ENCODE measurements at places on chromosomes 12 and 14. TPM values are rescaled to one million over a fixed set of nuclear protein-coding genes. Genes with fewer than 3 reads are reported as not detected.
A peak's percentile ranks its signal among the peaks of the same experiment; 100 is the strongest.

DNA sequence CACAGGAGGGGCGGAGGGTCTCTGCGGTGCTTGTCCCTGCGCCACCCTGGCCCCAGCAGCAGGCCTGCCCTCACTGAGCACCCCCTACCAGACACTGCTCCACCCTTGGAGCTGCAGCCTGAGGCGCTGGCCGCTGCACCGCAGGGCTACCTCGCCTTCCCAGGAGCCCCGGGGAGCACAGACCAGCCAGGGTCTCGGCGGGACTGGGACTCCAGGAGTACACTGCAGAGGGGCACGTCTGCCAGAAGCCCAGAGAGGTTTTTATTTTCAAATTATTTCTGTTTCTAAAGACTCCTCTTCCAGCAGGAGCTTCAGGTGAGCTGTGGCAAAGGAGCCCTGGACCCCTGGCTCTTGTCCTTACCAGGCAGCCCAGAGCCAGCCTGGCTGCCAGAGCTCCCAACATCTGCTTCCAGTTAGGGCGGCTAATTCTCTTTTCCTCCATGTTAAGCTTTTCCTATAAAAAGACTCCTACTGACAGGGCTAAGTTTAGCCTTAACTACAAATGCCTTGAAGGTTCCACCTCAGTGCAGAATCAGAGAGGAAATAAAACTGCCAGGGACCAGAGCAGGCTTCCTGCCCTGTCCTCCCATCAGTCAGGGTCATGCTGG, 26.4 kb downstream of the DEGS2 start:
- DNase-seq: no peak

DNA sequence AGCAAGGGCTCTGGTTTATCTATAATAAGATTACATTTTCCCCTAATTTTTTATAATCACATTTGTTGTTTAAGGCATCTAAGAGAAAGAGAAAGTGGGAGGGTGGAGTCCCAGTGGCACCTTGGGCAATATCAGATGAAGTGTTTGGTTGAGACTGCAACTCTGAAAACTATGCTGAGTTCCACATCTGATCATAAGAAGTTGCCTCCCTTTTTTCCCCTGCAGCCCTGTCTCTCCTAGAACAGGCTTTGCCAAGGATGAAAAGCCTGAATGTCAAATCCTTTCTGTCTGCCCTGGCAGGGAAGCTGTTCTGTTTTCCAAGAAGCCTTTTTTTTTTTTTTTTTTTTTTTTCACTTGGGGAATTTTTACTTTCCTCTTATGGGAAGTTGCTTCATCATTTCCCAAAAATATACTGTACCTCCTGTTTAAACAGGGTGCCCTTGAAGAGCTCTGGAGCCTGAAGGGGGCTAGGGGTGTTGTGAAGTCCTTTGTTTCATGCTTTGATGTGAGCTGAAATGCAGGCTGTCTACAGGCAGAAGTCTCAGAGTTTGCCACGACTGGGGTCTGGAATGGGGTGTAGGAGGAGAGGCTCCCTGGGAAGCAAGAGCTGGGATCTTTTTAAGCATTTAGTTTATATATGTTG, 71.3 kb downstream of the SUSD6 start:
- DNase-seq: peak; percentile 58

DNA sequence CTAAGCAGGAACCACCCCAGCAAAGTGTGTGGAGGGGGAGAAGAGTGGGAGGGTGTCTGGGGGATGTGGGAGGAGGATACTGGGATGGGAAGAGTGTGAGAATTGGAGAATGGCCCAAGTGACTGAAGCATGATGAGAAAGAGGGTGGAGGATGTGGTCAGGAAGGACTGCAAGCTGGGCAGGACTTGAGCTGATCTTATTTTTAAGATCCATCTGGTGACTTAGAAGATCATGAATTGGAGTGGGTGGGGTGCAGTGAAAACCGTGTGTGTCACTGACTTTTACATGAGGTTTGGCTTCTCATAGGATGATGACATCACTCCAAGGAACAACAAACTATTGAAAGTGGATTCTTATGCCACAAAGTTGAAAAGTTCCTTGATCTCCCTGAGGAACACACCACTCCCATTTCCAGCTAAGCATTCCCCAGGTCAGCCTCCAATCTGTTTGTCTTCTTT, 287.5 kb downstream of the GALC start:
- no peak for DNase-seq

- DNase-seq: no peak
These were observed 28.8 kb downstream of the PAX9 start for GRCh38 chr14:36690311-36691040.

DNA sequence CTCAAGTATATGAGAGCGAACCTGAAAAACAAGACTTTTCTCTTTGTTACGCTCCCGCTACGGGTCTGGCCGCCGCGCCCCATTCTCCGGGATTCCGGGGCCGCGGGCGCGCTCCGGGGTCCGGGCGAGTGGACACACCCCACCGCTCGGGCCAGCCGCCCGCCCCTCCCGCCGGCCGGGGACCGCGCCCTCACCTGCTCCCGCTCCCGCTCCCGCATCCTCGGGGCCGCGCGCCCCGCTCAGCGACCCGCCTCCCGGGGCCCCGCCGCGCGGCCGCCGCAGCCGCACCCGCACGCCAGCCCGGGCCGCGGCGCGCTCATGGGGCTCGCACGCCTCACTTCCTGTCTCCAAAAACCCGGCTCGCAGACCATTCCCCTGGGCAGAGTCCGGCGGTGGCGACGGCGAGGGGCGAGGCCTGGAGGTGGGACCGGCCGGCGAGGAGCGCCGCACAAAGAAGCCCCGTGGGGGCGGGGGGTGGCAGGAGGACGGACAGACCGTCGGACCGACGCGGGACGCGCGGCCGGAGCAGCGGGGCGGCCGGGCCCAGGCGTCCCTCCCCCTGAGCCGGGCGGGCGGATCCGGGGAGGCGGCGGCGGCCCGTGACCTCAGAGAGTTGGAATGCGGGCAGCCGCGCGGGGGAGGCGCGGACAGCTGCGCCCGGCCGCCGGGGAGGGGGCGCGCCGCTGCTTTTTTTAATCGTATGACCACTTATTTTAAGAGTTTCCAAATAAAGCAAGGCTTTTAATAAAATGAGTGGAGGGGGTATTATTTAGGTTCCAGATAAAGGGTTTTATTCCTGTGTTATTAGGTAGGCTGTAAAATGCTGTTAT, at the start of gene PTPN21:
TSS of gene PTPN21 (minus strand) at position 551 of the 830 bp plus-strand sequence. CDS start 4,590 bp downstream, outside the sequence.
- peak; percentile 13 for DNase-seq

DNA sequence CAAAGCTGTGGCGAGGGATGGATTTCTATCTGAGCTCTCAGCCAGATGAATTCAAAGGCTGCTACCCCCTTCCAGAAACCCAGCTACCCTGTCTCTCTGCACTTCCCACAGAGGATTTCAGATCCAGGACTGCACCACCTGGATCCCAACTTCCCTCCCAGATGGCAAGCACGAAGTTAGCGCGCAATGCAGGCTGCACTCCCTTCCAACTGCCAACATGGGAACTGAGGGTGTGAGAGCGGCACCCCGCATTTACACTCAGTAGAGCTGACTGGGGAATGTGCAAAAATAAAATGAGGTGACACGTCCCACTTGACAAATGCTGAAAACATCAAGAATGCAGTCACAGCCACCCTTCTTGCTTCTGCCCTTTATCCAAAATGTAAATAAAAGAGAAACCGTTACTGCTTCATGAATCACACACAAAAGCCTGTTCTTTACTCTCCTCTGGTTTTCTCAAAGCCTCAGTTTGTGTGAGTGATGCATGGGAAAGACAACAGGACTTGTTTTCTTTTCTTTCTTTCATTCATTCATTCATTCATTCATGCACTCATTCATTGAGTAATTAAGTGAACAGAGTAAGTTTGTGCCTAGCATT, 85.7 kb downstream of the ITPK1 start:
- no peak for DNase-seq

- no peak for DNase-seq
These were observed 64.4 kb upstream of the BTG1 start for GRCh38 chr12:92210071-92210470.

GRCh38 chr12:2457933-2458414, 336.8 kb upstream of the FKBP4 start:
- DNase-seq: no peak

- no peak for DNase-seq
These were observed 166.7 kb downstream of the TMTC3 start for GRCh38 chr12:88308825-88309224.

GRCh38 chr12:47360771-47361388, 281.1 kb upstream of the AMIGO2 start:
- DNase-seq: peak; percentile 72

GRCh38 chr12:131559517-131560516, 151.1 kb upstream of the SFSWAP start:
- DNase-seq: no peak

Gene PPP4R4
- 13.9 TPM for total RNA-seq

Gene CNPY2
- total RNA-seq: 47.5 TPM

Gene KRT82
- not detected for total RNA-seq

Gene CRIP1
- 67.3 TPM for total RNA-seq

Gene CLEC9A
- total RNA-seq: not detected

Gene OAS2
- 196 TPM for total RNA-seq

Gene CCDC177
- total RNA-seq: not detected

Gene CKB
- 3.8 TPM for total RNA-seq

Gene KLRC1
- total RNA-seq: not detected

Gene CACNB3
- total RNA-seq: 10.0 TPM

Gene BORCS5
- 31.2 TPM for total RNA-seq

Gene TCL1B
- not detected for total RNA-seq

Gene TMCC3
- total RNA-seq: not detected

Gene RNF212B
- total RNA-seq: not detected
